ENCODE measurements at places on chromosomes 1 and 21.

DNA sequence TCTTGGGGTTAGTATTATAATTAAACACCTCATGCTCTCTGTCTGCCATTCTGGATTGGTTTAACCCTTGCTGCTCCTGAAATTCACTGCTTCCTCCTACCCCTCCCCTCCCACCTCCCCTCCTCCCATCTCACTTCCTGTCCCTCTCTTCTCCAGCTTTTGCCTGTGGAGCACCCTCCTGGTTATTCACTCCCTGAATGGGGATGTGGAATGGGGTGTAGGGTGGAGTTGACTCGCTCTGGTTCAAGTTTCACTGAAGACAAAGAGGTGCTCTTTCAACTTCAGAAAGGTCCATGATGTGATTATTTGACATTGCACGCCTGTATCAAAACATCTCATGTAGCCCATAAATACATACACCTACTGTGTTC is 160.5 kb downstream of the PLXNA2 start:
- DNase-seq: no peak

- DNase-seq: no peak
Measured at GRCh38 chr1:193979219-193979618, 792.8 kb upstream of the B3GALT2 start.

GRCh38 chr1:147647796-147648633 is 22.3 kb downstream of the ACP6 start:
- no peak for DNase-seq

DNA sequence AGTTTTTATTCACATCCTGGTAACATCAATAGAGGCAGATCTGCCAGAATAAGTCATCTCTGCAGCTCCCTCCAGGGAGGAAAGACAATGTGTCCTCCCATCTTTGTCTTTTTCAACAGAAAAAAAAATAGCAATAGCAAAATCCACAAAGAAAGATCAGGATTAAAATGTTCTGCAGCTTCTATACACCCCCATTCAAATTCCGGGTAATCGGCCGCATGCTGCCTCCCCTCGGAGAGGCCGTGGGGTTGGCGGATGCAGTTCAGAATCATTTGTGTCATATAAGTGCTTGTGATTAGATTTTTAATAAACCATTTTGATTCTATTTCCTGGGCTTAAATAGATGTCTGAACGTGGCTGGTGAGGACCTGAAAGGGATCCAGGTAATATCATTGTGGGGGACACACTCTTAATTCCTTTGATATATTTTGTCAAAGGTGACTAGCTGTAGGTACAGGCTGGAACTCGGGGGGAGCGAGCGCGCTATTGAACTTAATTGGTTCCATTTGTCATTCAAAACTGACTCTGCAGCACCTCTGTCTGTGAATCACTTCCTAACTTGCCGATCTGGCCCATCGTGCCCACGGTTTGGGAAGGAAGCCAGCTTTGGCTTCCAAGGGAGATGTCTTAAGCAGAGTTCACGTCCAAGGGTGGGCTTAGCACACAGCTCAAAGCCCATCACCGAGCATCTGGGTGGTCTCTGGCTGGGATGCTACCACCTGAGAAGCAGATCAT is 85.6 kb upstream of the ARHGEF16 start:
- DNase-seq: no peak

GRCh38 chr1:75129983-75130789 is 4.0 kb upstream of the LHX8 start:
- DNase-seq: no peak
